ENCODE measurements at places on chromosomes 5 and 9. TPM values are rescaled to one million over a fixed set of nuclear protein-coding genes. Genes with fewer than 3 reads are reported as not detected.

GHR gene
- total RNA-seq: 5.2 TPM

IFNA13 gene
- not detected for total RNA-seq

ASTN2 gene
- total RNA-seq: 2.5 TPM

FAM151B gene
- 5.7 TPM for total RNA-seq

EDIL3 gene
- 34.8 TPM for total RNA-seq

ZNF484 gene
- 4.7 TPM for total RNA-seq

GKAP1 gene
- 0.65 TPM for total RNA-seq

SLC4A9 gene
- total RNA-seq: not detected

Measured in cardiac atrium fibroblast (primary cell).